ENCODE measurements at places on chromosomes 3 and 15.
A peak's percentile ranks its signal among the peaks of the same experiment; 100 is the strongest.

DNA sequence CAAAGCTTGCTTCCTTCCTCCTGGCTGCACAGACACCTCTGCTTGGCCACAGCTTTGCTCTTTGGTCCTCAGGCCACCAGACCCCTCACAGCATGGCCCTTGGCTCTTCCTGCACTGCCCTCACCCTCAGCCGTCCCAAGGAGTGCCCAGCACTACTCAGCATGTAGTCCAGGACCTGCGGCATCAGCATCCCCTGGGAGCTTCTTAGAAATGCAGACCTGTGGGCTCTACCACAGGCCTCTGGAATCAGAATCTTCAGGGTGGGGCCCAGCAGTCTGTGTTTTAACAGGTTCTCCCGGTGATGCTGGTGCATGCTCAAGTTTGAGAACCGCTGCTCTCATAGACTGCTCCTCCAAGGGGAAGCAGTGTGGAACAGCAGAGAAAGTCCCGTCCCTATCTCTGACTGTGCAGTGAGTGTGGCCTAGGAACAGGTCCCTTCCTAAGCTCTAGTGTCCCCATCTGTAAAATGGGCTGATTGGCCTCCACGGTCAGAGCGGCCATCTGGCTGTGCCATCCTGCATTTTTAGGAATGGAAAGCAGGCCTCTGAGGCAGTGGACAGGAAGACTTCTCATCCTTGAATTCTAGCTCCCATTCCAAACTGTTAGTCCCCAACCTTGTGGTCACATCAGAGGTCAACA is 36.6 kb downstream of the GOLGA6A start:
- DNase-seq, result no peak

GRCh38 chr15:72173864-72174550 is 23.6 kb downstream of the GRAMD2A start:
- DNase-seq, result no peak

DNA sequence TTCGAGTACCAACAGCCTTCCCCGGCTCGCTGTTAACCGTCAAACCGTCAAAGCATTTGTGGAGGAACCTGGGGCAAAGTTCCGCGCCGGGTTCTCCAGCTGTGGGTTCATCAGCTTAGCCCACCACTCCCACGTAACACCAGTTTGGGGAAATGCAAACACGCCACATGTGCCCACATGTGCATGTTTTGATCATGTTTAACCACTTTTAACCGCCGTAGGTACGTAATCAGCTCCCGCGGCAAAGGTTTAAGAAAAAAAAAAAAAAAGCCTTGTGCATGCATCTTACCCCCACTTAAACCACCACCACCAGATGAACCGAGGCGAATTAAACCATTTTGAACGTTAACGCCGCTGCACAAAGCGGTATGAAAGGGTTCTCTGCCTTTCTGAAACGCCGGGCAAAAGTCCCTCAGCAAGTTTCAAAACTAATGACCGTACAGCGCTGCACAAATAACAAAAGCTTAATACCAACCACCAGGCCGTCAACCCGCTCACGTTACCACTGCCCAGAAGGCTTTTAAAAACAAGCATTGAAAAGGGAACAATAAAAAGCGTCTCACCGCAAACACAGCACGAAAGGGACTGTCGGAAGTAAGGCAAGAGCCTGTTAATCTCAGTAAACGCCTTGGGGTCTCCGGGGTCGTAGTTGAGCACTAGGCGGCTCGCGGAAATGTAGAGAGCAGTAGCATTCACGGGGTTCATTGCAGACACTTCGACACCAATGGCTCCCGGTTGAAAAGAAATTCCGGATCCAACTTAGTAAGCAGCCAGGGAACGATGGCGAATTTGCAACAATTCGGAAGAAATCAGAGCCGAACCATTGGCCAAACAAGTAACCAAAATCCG is 1.5 kb downstream of the MSL2 start:
- peak; percentile 55 for DNase-seq

DNA sequence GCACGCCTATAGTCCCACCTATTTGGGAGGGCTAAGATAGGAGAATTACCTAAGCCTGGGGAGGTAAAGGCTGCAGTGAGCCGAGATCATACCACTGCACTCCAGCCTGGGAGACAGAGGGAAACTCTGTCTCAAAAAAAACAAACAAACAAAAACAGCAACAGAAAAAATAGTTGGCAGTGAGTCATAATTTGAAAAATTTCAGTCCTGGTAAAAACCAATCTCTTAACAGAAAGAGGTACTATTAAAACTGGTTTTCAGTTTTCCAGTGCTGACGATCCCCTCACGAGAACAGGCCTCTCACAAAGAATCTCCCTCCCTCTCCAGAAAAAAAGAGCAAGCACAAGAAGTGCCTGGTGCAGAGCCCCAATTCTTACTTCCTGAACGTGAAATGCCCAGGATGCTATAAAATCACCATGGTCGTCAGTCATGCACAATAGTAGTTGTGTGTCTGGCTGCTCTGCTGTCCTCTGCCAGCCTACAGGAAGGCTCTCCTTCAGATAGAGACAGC is 22.8 kb upstream of the MAP4 start:
- no peak for DNase-seq

DNA sequence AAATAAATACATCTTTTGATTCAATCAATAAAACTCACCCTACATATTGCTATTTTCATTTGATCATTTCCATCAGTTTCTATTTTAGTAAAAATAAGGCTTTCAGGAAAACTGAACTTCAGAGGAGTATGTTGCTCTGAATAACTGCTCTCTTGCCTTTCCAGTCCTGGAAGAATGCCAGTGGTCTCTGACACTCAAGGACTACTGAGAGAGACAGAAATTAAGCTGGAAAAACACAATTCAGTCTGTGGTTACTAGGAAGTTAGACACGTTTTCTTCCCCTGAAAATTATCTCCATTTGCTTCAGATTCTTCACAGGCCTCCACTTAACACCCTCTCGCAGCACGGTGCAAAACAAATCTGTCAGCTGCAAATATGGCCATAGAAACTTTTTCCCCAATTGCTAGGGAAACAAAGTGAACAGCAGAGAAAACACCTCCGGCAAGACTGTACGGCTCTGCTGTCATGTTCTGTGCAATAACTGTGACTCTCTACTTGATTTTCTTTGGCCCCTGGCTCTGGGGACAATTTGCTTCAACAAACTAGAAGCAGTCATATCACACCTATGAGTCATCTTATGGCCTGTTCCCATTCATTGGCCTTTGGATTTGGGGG is 353.0 kb downstream of the MAGI1 start:
- no peak for DNase-seq

DNA sequence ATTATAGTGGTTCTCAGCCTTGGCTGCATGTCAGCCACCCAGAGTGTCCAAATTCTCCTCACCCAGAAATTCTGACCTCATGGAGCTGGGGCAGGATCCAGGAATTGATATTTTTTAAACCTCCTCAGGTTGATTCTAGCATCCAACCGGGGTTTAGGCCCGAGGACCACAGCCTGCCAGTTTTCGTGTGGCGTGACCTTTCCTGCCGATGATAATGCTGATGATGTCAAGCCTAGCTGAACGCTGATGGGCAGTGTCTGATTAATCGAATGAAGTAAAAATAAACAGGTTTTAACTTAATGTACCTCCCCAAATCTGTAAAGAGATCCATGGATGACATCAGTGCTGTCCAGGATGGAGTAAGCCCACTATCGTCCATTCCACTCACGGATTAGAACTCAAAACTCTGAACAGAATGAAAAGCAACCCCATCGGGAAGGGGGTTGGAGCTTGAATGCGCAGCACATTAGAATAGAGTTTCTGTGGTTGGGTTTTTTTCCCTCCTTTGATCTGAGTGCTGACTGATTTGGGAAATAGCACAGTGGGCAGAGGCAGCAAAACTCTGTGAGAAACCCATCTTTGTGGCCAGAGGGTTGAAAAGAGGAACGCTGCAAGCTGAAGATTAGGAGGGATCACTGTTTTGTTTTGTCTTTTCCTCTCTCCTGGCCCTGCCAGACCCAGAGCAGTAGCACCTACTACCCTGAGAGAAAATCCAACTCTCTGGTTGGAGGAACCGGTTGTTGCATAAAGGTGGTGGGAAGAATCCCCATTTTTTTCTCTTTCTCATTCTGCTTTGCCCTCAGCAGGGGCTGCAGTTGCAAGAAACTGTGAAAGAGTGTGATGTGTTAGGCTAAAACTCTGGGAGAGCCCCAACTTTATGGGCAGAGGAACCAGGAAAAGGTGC is 153.9 kb downstream of the APBA2 start:
- no peak for DNase-seq

DNA sequence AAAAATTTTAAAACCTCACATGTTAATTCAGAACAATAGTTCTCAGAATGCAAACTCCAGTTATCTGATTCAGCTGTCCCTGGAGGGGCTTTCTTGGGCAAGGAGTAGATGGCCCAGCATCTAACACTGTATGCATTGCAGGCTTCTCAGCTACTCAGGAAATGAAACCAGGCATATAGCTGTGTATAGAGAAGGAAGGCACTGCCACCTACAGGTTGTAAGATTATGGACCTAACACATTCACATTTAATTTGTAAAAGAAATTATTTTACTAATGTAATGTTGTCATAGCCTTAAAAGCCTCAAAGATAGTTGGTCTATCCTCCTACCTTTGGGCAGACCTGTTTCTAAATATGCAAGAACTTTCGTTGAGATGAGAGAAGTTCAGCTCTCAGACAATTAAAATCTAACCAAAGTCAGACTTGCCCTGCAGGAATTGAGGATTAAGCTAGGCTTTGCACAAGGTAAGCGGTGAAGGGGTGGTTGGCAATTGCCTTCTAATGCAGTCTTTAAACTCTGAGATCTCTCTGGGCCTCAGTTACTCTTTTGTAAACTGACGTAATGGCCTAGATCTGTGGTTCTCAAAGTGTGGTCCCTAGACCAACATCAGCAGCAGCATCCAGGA is 132.8 kb upstream of the SLC24A5 start:
- DNase-seq, result no peak
